Iris pigment epithelial cell (primary cell): ENCODE measurements at places on chromosomes 16 and 17.

DNA sequence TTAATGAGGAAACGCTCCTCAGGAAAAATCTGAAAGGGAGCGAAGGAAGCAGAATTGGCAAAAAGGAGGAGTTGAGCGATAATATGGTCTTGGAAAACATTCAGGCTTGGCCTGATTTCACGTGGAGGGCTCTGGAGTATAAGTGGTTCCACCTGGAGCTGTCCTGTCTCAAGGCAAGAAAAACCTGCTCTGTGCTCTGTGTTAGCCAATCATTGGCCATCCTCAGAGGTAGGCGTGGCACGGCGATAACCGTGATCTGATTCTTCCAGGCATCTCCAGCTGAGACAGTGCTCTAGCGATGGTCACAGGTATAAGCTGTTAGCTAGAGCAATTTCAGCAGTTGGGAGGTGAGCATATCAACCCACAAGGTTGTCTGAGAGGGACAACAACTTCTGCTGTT, 450.5 kb upstream of the MAF start:
- no peak for DNase-seq

- no peak for DNase-seq
Observed at GRCh38 chr17:48551596-48552465, 6.9 kb upstream of the HOXB2 start.

DNA sequence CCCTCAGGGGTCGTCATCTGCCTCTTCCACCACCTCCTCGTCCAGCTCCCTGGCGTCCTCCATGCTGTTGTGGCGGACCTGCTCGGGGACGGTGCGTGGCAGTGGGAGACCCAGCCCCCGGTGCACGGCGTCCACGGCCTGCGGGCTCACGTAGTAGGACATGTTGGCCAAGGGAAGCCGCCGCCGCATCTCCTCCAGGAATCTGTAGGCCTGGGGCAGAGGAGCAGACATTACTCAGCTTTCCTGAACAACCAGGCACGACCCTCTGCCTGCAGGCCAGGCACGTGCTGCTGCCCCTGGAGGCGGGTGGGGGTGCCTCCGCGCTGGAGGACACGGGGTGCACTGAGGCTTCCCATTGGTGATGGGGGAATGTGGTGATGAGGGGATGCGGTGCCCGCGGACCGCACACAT, 17.8 kb downstream of the TELO2 start:
- no peak for DNase-seq

DNA sequence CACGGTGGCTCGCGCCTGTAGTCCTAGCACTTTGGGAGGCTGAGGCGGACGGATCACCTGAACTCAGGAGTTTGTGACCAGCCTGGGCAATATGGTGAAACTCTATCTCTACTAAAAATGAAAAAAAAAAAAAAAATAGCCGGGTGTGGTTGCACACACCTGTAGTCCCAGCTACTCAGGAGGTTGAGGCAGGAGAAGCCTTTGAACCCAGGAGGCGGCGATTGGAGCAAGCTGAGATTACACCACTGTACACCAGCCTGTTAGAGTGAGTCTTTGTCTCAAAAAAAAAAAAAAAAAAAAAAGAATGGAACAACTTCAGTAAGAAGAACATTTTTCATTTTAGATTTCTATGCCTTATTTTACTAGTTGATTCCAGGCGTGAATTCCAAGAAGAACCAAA, 2.7 kb downstream of the NUP85 start:
- DNase-seq: no peak

GRCh38 chr17:9003355-9004131, 17.8 kb upstream of the NTN1 start:
- DNase-seq: no peak

- no peak for DNase-seq
Observed at GRCh38 chr17:48528153-48528935, 2.5 kb downstream of the HOXB1 start.

DNA sequence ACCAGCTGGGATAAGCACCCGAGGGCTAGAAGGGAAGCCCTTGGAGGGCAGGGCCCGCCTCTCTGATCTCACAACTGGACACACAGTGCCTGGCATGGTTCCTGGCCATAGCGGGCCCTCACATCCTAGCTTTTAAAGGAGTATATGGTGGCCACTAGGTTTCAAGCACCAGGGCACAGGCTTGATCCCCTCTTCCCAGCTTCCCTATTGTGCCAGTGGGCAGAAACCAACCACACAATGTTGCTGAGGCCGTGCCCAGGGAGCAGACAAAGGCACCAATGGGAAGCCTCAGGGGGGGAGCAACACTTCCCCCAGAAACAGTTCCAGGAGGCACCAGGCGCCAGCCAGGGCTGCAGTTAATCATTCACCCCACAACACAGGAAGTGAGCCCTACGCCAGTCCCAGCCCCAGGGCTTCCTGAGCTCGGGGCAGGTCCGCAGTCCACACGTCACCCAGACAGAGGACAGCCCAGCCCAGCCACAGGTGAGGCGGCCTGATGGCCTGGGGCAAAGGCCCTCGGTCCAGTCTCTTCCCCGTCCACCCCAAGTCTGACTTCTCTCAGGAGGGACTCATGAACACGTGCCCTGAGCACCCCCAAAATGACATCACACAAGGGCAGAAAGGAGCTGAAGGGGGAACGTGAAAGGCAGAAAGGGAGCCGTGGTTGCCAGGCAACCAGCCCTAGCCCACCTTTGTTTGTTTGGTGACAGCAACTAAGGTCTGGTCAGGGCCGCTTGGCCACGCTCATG, 12.8 kb downstream of the SMIM5 start:
- peak; percentile 56 for DNase-seq

DNA sequence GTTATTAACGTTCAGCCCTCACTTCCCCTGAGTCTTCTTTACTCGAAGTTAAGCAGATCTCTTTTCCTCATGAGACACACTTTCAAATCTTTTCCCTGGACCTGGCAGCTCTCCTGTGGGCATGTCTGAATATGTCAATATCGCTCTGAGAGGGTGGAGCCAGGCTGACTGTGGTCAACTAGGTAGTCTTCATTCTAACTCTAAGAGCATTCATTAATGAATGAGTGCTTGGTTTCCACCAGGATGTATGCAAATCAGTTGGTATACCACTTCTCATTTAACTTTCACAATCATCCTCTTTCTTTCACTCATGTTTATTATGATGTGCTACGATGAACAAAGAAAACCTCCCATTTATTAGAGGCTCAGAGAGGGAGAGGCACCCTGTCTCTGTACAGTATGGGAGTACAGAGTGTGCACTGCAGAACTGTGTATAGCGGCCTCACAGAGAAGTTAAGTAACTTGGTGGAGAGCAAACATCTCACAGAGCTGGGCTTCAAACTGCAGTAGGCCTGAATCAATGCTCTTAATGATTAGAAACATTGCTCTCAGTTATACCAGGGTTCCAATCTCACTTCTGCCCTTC, 39.9 kb downstream of the OTOA start:
- no peak for DNase-seq

DNA sequence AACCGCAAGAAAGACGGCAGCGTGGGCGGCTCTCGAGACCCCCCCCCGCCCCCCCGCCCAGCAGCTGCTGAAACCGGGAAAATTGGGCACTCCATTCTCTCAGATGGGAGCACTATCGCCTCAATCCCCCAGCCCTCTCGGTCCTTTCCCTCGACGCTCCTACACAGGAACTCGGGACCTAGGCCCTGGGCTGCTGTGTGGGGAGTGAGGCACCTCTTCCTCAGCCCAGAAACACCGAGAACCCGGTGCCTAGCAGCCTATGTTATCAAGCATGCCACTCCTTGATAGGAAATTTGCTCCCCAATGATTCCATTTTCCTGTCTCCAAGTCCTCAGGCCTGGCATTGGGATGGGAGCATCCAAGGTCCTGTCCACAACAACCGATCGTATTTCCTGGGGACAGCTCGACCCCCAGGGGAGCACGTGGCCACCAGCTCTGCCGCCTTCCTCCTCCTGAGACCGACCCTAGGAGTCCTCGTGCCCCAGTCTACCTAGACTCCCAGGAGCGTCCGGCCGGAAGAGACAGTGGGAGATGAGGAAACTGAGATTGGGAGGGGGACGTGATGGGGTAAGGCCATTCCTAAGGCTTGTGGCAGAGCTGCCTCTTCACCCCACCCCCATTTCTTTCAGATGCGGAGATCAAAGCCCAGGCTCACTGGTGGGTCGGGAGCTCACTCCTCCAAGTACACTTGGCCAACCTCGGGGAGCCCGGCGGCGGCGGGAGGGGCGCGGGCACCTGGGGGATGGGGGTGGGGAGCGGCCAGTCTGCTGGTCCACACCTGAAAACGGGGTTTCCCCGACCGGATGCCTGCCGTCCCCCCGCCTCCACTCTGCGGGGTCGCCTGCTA, 17.5 kb upstream of the CBX8 start:
- DNase-seq: no peak

DNA sequence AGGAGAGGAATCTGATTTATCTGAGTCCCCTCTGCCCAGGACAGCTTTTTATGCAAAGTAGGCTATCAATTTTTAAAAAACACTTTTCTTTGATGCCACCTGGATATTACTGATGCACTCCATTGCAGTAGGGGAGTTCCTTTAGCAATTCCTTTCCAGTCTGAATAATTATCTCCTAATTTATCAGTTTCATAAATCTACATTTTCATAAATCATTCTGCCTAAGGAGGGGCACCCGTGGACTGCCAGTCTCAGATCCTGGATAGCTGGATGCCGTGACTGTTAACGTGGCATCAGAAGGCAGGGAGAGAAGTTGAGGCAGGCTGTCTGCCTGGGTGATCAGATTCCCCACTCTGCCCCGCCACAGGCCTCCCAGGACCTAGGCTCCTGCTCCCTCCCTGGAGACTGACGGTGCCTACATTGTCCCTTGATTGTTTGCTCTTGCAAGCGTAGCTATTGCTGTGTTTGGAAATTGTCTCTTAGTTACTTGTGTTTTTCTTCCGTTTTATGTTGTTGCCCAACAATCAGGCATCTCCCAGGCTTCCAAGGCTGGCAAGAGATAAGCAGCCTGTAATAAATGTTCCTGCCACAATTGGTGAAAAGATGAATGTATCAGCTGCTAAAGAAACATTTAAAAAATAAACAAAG, 75.2 kb downstream of the KATNIP start:
- peak; percentile 58 for DNase-seq

GRCh38 chr17:82053130-82053529, 1.4 kb downstream of the GPS1 start:
- DNase-seq: no peak

DNA sequence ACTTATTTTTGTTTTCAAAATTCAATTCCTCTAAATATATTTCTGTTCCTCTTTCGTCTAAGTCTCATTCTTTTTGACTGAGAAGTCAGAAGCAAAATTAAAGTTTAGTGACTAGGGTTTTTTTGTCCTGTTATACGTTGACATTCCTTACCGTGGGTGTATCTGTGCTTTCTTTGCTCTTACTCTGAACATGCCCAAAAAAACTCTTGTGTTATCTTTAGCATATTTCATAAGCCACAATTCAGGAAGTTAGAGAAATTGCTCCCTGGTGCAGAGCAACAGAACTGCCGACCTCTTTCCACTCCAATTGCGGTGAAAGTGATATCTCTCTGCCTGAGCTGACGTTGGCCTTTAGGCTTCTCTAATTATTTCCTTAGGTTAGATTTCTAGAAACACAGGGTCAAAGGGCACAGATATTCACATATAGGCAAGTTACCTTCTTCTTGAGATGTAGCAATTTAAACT, 65.7 kb downstream of the CENPV start:
- peak; percentile 87 for DNase-seq

- DNase-seq: no peak
Observed at GRCh38 chr16:27214084-27214961, 11.0 kb downstream of the KDM8 start.

GRCh38 chr16:1763521-1764511, 7.5 kb downstream of the NME3 start:
- DNase-seq: no peak

GRCh38 chr16:81502396-81503070, 57.9 kb downstream of the CMIP start:
- DNase-seq: no peak

- no peak for DNase-seq
Observed at GRCh38 chr17:21278450-21279197, 5.9 kb upstream of the MAP2K3 start.
